ENCODE measurements at places on chromosomes 2 and 18.

GRCh38 chr2:89845532-89845931, 1154.1 kb downstream of the RPIA start:
- no peak for DNase-seq

DNA sequence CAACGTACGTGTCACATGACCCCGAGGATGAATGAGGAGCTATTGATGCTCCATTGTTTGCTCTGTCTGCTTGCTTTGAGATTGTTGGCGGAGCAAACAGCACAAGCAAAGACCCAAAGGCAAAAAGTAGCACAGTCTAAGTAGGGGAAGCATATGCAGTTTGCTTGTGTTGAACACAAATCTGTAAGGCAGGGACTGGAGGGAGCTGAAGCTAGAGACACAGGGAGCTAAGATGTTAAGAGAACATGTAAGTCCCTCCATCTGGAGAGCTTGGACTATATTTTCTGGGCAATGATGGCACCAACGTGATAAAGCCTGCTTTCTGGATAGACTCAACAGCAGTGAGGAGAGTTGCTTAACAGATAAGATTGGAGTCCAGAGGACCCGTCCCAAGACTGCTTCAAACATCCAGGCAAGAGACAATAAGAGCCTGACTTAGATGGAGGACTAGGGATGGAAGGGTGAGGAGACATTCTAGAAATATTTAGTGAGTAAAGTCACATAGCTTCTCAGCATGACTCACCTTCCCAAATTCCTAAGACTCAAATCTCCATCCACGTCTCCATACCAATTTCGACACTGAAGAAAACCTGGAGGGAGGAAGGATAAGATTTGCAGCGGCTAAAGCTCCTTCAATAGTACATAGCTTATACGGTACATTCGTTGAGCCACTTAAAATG, 88.1 kb upstream of the KLF7 start:
- no peak for DNase-seq

DNA sequence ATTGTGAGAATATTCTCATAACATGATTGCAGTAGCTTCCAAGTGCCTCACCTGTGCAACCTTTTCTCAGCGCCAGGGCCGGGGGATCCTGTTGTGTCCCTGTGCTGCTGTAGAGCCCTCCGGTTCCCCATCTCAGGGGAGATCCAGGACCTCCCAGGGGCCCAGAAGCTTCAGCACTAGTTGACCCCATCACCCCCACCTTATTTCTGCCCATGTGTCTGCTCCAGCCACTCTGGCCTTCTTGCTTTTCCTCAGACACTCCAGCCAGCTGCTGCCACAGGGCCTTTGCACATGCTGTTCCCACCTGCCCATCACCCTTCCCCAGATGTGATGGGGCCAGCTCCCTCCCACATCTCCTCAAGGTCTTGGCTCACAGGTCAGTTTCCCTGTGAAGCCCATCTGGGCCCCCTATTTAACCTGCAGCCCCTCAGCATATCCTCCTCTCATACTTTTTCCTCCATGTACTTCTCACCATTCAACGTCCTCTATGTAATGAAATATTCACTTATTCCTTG, 226.5 kb downstream of the SEPTIN10 start:
- DNase-seq, result no peak

GRCh38 chr18:45777393-45777792, 48.1 kb upstream of the SIGLEC15 start:
- DNase-seq, result no peak

DNA sequence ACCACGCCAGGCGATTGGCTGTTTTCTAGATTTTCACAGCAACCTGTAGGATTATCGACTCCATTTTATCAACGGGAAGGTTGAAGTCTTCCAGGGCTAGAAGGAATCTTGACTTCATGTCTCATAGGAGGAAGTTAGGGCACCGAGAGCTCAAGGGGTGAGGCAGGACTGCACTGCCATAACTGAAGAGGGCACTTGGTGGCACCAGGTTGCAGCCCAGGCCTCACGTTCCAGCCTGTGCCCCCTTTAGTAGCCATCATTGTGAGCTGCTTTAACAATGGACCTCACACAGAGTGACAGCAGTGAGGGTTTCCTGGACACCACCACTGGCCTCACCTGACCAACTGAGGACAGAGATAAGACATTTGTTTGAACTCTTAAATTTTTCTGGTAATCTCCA, 22.9 kb upstream of the RPL37A start:
- DNase-seq, result no peak

GRCh38 chr2:177385151-177385550, 7.4 kb upstream of the AGPS start:
- DNase-seq, result no peak

- DNase-seq, result no peak
Observed at GRCh38 chr2:154978710-154979109, 280.2 kb downstream of the KCNJ3 start.

DNA sequence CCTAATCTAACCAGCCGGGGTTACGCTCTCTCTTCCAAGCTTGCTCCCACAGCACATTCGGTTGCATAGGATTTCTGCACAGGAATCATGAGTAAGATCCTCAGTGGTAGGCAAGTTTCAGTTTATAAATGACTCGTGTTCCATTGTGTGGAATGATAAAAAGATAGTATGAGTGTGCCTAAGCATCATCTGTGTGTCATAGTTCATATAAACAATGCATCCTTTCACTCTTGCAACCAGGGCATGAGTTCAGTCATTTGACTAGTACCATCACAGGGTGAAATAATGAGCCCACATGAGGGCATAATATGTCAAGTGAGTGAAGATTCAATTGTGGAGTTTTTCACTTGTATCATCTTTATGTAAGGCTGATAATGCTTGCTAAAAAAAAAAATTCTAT, 417.1 kb upstream of the CDH2 start:
- no peak for DNase-seq

DNA sequence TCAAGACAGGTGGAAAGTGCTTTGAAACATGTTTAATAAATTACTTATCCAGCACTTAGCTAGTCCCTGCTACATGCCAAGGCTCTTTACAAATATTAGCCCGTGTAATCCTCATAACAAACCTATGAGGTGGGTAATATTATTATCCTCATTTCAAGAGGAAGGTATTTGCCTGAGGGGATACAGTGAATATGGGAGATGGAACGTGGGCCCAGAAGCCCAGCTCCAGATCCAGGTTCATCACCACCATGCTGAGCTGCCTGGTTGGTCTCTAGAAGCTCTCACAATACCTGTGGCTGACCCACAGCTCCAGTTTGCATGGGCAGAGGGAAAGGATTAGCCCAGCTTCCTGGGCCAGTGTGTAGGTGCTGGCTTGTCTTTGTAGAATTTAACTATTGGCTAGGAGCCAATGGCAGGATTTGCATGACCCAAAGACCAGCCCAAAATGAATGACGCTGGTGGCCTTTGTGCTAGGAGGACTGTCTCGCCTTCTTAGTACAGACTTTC, 61.6 kb upstream of the ATP8B1 start:
- DNase-seq, result no peak

GRCh38 chr2:37466533-37467222, 122.2 kb downstream of the QPCT start:
- no peak for DNase-seq

- DNase-seq, result no peak
Observed at GRCh38 chr18:3015204-3015592, 2.3 kb upstream of the LPIN2 start.

DNA sequence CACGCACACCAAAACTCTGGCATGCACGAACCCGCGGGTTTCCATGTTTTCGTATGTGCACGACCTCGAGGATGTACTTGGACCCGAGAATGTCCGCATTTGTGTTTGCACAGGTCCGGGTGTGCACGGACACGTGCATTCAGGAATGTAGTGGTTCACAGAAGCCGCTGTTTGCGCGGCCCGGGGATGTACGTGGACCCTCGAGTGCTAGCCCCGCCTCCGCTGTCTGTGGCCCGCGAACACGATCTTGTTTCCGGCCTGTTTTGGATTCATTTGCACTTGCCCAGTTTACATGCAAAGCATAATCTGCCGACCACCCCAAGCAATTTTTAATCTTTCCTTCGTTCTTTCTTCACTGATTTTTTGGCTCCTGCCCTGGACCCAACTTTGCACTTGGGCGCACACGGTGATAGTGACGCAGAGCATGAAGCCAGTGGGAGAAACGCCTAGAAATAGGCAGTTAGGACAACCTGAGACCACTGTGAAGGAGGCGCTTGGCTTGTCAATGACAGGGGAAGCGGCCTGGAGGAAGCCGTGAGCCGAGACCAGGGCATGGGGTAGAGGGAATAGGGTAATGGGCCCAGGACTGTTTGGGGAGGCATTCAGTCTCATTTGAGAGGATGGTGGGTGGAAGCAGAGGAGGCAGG, 45.4 kb upstream of the PTMA start:
- no peak for DNase-seq

DNA sequence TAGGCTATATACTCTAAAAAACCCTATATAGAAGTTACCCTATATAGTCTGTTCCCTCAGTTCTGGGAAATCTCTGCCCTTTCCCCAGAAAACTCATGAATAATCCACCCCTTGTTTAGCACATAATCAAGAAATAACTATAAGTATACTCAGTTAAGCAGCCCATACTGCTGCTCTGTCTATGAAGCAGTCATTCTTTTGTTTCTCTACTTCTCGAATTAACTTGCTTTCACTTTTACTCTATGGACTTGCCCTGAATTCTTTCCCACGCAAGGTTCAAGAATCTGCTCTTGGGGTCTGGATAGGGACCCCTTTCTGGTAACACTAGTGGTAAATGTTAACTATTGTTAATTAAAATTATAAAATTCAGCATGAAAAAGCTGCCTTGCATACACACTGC, 17.4 kb upstream of the AP1S3 start:
- DNase-seq, result no peak

DNA sequence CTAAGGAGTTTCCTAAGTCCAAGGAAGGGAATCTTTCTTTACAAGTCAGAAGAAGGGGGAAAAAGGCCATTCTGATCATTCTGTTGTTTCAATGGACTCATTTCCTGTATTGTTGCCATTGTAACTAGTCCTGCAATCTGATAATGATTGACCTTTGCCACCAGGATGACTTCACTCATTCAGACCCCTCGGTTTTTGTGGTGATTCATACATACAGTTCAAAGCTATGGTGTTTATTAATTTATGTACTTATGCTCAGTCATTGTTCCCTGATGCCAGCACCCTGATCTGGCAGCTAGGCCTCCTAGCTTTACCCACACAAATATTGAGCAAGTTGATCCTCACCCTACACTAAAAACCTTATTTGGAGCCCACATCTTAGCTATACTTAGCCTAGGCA, 57.6 kb upstream of the ZNF519 start:
- DNase-seq, result no peak

DNA sequence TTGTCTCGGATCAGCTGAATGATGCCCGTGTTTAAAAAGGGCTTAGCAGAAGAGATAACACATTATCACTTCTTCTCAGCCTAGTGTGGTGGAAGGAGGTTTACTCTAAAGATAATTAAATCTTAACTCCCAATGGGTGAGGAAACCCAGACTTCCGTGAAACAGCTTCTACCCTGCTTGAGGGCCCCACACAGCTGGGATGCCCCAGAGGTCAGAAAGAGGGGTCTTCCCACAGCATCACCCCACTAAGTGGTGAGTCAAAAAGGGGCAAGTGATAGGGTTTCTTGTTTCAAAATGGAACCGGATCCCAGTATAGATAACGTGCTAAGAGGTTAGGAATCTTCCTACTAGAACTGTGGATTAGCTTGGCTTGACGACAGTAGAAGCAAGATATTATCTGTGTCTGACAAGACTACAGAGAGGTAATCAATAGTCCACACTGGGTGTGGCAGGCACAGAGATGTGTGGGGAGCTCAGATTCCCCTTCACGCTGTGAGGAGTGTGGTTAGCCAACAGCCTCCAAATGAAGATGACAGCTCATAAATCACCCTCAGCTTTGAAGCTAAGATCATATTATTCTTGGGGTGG, 129.6 kb upstream of the COPS8 start:
- no peak for DNase-seq

DNA sequence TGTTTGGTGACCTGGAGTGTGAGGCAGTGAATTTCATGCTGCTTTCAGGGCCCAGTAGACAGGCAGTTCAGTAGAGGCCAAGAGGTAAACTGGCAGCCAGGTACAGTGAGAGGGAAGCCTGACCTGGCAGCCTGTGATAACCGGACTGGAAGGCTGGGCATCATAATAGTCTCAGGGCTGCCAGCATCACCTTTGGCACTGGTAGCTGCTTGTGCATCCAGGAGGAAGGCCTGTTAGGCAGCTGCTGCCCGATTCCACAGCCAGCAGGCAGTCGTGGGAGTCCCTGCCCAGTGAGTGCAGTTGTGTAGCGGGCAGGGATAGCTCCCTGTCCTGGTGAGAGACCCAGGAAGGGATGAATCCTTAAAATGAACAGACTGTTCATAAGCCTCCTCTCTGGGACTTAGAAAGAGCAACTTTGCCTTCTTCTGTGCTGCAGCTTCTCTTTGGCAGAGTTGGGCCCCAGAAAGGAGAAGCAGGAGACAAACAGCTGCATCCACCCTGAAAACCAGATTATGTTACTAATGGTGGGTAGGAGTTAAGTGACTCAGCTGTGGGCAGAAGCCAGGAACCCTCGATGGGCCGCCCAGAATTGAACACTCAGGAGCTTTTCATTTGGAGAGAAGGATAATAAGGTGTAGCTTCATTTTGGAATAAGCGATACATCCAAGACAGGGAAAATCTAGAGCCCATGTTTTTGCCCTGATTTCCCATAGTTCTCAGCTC, 8.1 kb upstream of the GPBAR1 start:
- DNase-seq, result no peak

GRCh38 chr2:187009483-187010239, 160.7 kb upstream of the ZSWIM2 start:
- DNase-seq, result no peak

GRCh38 chr18:73038336-73038735, 170.5 kb upstream of the NETO1 start:
- DNase-seq, result no peak

- DNase-seq, result no peak
Observed at GRCh38 chr2:214297423-214297822, 113.4 kb upstream of the VWC2L start.

DNA sequence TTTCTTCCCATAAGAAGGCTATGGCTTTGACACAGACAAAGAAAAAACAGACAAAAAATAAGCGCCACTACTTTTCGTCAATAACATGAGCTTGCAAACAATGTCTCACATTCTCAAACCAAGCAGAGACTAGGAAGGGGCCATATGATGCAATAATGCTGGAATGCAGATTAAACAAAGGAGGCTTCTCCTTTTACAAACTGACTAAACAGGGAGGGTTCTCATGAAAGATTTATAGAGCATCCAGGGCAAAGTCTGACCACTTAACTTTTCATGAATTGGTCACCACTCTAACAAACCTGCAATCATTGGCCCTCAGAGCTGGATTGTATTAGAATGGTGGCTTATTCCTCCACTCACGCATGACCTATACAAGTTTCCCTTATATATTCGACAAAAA, 663.3 kb upstream of the CHAC2 start:
- DNase-seq, result no peak

GRCh38 chr2:163518762-163519161, 217.0 kb downstream of the FIGN start:
- DNase-seq, result no peak
